ENCODE measurements at places on chromosomes 5 and 9.

DNA sequence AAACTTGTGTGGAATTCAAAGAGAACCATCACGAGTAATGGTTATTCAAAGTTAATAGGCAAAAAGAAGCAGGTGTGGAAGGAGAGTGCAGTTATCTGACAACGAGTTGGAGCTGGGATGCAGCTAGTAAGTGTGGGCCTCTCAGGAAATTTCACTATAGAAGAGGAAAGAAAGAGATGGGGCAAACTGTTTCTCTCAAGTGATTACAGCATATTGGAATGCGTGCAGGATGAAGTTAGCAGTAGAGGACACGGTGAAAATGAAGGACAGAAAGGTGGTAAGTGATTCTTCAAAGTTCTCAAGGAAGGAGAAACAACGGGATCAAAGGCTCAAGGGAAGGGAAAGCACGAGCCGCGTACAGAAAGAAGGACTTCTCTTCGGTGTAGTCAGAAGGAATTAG is 84.0 kb downstream of the ADAMTS12 start:
- DNase-seq: no peak

DNA sequence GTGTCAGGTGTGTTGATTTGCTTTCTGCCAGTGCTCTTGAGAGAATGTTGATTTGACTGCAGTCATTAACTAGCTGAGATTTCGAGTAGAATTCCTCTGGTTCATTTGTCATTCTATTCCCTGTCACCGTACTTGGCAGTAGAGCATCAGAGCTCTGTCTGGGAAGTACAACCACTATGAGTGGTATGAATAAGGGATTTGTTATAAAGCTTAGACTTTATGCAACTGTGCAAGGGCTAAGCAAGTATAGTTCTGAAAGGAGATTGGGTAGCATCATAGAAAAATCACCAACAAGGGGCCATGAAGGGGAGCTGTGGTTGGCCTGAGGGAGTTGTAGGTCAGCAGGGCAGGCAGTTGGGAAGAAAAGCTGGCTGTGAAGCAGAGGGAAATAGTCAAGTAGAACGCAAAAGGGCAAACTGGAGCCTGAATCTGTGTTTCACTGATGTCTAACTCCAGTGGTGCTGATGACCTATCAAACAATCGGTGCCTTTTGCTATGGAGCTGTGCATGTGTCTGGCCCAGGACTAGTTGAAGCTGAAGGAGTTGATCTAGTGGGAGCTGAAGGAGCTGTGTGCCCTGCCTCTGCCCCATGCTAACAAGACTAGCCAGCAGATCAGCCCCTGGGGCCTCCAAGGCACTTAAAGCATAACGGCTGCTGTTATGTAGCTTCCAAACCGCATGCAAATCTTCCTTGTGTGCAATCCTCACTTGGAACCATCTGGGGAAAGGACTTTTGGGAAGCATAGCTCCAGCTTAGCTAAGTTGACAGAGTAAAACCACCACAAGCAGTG is 110.0 kb downstream of the SLC28A3 start:
- no peak for DNase-seq

GRCh38 chr5:60346393-60346792 is 353.6 kb downstream of the DEPDC1B start:
- no peak for DNase-seq

DNA sequence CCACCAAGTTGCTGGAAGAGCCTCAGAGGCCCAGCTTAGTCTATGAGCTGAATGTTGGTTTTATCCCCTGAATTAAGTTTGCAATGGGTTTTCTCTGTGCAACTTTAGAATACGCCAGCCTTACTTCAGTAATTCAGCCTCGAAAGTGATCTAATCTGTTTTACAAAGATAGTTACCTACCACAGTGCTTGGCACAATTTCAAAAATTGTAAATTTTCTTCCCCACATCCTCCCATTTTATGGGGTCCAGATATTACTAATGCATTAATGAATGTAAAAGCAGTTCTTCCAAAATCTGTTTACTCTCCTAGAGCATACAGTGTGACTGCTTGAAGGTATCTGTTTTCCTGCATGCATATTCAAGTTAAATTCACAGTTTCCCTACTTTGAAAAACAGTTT is 172.6 kb downstream of the MAN2A1 start:
- no peak for DNase-seq

DNA sequence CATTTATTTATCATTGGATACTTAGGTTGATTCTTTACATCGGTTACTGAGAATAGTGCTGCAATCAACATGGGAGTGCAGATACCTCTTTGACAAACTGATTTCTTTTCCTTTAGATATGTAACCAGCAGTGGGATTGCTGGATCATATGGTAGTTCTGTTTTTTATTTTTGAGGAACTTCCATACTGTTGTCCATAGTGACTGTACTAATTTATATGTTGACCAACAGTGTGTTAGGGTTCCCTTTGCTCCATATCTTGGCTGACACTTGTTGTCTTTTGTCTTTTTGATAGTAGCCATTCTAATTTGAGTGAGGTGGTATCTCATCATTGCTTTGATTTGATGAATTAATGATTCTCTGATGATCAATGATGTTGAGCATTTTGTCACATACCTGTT is 137.3 kb upstream of the PITX1 start:
- no peak for DNase-seq

DNA sequence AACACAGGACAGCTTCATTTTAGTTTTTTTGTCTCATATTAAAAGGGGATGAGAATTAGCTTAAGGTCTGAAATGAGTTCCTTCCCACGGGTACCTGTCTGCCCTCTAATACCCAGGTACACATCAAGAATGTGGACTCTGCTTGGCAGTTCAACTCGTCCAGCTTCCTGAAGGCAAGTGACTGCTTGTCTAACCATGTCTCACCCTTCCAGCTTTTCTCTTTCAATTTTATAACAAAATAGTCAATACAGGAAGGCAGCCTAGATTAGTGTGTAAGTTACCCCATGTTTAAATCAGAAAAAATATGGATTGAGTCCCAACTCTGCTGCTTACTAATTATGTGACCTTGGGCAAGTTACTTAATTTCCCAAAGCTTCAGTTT is 50.5 kb upstream of the C5orf46 start:
- DNase-seq: no peak

GRCh38 chr9:3386753-3387152 is 139.0 kb downstream of the RFX3 start:
- no peak for DNase-seq

GRCh38 chr9:111474385-111474784 is 9.8 kb downstream of the ECPAS start:
- DNase-seq: no peak

- DNase-seq: no peak
Observed at GRCh38 chr9:125540497-125540896, 166.5 kb downstream of the MAPKAP1 start.

Measured in stimulated activated CD8-positive, alpha-beta memory T cell treated with anti-CD3 and anti-CD28 coated beads, Interleukin-4, amount 100 ng/mL, for 1 hour (primary cell).